Stimulated activated CD4-positive, alpha-beta T cell treated with anti-CD3 and anti-CD28 coated beads, TNF-alpha, amount 100 ng/mL, for 1 hour (primary cell): ENCODE measurements at places on chromosomes 12 and 14.

DNA sequence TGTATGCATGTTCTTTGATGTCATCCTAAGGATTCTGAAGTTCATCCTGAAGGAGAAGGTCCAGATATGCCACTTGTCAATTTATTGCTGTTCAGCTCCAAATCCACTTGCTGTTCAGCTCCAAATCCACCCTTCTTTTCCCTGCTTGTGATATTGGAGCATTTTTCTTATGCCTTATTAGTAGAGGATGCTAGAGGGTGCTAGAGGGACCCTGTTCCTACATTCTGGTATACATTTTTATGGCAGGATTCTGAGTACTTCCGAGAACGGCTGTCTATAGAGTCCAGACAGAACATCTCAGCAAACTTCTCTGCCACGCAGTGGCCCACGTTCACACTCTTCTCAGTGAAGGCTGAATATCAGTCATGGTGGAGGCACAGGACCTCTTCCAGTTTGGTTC, 406.7 kb downstream of the NOVA1 start:
- DNase-seq = no peak

GRCh38 chr12:78194448-78194847, 363.8 kb downstream of the NAV3 start:
- DNase-seq = no peak

GRCh38 chr12:117142094-117142493, 42.9 kb upstream of the TESC start:
- DNase-seq = no peak

GRCh38 chr12:46627686-46628085, 198.1 kb downstream of the SLC38A4 start:
- no peak for DNase-seq

- no peak for DNase-seq
Observed at GRCh38 chr14:93951635-93952540, 24.5 kb downstream of the ASB2 start.

- no peak for DNase-seq
Observed at GRCh38 chr14:67536087-67536486, 3.0 kb downstream of the PLEKHH1 start.

DNA sequence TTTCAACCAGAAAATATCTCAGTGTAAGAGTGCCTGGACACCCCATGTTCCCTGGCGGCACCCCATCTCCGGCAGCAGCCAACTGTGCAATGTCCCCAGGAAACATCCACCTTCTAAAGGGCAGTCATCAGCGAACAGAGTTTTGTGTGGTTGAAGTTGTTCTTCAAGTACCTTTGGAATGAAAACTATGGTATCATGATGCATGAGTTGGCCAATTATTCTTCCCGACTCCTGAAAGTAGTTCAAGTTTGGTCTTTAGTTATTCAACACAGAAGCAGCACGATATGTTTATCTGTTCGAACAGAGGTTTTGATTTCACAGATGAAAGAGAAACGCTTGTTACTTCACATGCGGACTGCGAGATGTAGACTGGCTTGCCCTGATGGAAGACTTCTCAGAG, 21.1 kb upstream of the TTC7B start:
- no peak for DNase-seq

GRCh38 chr12:106219043-106219442, 28.8 kb downstream of the CKAP4 start:
- no peak for DNase-seq

DNA sequence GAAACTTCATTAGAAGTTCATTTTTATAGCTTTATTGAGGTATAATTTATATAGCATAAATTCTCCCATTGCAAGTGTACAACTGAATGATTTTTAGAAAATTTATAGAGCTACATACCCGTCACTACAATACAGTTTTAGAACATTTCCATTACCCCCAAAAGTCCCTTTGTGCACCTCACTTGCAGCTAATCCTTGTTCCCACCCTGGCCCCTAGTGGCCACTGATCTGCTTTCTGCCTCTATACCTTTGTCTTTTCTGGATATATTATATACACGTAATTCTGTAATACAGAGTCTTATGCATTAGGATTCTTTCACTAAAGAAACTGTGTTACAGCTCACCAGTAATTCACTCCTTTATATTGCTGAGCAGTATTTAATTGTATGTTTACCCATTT, 145.1 kb upstream of the DIO2 start:
- DNase-seq = no peak

GRCh38 chr12:93571925-93572711, at the start of gene SOCS2:
SOCS2 (plus strand) TSS chr12:93572675; CDS start chr12:93572898, 223 bp downstream.
- no peak for DNase-seq

- DNase-seq = no peak
Observed at GRCh38 chr14:104216457-104216856, 78.1 kb downstream of the KIF26A start.

GRCh38 chr12:124008595-124008994, 35.6 kb downstream of the ZNF664 start:
- DNase-seq = no peak
